ENCODE measurements at places on chromosomes 5 and 9.
A peak's percentile ranks its signal among the peaks of the same experiment; 100 is the strongest.

GRCh38 chr9:98573749-98574278 is 134.9 kb downstream of the GABBR2 start:
- DNase-seq: no peak

GRCh38 chr9:82558855-82559630 is 503.9 kb downstream of the RASEF start:
- no peak for DNase-seq

- no peak for DNase-seq
Measured at GRCh38 chr9:94101162-94101853, 17.0 kb downstream of the PTPDC1 start.

GRCh38 chr5:180179442-180180420 is 29.3 kb downstream of the RASGEF1C start:
- DNase-seq: no peak

DNA sequence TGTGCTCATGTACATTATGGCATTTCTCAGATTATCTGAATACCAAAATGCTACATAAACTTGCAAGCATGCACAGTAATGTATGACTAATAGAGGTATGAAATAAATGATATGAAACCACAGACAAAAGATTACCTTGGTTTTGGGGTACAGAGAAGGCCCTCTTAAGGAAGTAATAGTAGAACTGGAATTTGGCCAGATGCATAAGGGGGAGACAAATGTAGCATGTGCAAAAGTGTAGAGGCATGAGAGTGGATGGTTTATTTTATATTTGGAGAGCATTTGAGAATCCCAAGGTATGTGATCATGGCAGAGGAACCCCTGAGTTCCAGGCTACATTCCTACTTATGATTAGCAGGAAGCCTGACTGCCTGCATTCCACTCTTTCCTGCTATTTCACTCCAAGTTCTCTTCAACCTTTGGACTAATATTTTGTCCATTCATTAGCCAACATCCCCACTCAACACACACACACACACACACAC is 74.2 kb downstream of the MAMDC2 start:
- no peak for DNase-seq

GRCh38 chr5:72525816-72526215 is 18.6 kb upstream of the ZNF366 start:
- DNase-seq: no peak

DNA sequence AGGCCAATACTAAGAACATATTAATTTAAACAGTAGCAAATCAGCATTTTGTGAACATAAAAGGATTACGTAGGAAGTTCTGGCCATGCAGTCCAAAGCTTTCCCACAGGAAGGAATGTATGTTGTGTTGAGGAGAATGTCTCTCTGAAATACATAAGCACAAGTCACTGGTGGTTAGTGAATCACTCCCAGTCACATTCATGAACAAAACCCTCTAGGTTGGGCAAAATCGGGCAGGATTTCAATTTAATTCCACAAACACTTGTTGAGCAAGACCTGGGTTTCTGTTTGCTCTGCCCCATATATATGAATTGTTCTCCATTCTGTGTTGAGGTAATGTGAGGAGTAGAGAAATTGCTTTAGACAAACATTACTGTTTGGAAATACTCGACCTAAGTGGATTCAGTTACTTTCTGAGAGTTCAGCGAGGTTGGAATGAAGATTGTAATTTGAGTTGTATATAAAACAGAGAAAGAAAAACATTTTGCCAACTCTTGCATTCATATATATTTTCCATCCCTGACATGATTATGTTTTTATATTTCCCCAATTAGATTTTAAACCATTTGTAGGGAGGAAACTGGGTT is 127.6 kb upstream of the RPS23 start:
- no peak for DNase-seq

GRCh38 chr5:147072622-147073021 is 162.2 kb upstream of the STK32A start:
- no peak for DNase-seq

DNA sequence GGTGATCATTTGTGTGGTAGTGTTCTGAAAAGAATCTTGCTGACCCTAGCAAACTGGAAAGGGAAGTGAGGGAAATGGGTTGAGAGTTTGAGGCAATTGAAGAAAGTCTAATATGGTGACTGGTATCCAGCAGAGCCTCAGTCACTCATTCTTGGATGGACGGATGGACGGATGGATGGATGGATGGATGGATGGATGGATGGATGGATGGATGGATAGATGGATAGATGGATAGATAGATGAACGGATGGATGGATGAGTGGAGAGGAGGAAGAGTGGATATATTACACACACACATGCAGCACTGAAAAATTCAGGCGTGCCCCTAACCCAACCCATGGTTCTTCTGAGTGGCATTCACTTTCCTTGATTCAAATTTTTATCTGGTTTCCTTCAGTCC is 277.6 kb downstream of the EBF1 start:
- DNase-seq: no peak

- no peak for DNase-seq
Measured at GRCh38 chr5:133828722-133829121, 139.7 kb downstream of the C5orf15 start.

DNA sequence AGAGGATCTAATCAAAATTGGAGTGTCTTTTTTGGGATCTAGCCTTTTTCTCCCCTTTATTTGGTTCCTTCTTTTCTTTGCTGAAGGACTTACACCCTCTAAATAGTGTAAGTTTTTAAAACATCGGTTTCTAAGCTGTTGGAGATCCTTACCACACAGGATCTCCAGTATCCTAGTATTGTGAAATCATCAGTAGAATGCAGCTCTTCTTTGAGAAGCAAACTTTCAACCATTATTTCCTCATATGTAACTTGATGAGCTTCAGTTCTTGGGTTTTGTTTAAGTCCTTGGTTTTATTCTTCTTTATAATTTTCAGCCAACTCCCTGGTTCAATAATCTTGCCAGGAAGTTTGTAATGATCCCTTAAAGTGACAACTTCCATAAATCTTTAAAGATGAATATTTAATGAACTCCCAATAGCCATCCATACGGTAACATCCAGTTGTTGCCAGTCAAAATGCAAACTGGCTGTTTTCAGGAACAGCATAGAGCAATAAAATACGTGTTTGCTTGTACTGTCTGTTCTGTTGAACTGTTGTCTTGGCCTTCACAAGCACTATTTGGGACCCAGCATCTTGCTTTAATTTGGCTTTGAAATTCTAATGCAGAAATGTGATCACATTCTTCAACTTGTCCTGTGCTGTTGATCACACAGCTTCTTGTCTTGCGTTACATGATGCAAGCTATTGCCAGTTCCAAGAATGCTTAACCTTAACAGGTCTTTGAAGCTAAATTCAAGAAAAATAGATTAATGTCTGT is 34.8 kb upstream of the TTC23L start:
- no peak for DNase-seq

GRCh38 chr9:119224431-119224830 is 144.8 kb downstream of the BRINP1 start:
- DNase-seq: no peak

DNA sequence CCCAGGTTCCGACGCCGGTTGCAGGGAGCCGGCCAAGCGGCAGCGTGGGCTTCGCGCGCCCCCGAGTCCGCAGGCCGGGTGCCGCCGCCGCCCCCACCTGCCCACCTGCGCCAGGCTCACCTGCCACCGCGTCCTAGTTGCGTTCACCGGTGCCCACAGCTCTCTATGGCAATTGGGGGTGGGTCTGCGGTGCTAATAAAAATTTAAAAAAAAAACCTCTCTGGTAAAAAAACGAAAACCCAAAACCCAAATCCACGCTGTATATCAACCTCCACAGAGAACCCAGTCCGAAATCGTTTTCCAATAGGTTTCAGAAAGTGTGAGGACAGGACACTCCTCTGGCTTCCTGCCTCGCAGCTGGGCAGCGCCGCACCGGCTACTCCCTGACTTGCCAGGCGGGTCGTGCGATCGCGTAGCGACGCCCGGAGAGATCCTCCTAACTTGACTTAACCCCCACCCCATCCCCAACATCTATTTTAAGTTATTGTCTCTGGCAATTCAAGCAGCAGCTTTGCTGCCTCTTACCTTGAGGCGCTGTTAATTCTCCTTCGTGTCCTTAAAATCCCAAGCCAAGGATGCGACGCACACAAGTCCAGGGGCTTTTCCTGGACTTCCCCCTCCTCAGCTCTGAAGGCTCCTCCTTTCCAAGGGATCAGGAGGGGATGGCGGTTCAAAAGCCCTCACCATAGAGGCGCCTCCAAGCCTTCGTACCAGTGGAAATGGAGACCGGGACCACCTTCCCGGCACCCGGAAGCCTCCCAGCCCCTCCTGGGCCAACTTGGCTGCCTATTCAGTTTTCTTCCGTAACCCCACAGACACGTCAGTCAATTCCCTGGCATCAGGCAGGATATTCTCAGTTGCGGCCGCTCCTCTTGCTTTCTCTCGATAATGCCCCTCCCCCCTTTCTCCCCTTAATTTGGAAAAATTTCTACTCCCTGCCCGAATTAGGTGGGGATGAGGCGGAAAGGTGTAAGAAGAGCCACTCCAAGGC is 1639.4 kb upstream of the C9orf72 start:
- DNase-seq: no peak

DNA sequence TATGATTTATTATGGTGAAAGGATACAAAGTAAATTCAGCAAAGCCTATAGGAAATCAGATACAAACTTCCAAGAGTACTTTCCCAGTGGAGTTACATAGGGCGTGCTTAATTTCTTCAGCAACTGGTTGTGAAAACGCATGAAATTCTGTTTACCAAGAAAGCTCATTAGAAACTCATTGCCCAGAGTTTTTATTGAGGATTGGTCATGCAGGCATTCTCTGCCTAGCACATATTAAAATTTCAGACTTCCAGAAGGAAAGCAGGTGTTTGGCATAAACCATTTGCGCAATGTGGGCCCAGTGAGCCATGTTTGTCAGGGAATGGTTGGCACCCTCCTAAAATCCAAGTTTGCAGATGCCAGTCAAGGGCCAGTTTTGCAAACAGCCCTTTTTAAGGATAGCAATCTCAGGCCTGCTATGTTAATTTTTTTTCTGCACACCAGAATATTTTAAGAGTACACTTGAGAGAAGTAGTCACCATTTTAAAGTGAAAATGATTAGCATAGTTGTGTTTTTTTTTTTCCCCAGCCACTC is 311.1 kb upstream of the CHD1 start:
- no peak for DNase-seq

- no peak for DNase-seq
Measured at GRCh38 chr5:6545770-6546690, 86.8 kb downstream of the NSUN2 start.

- no peak for DNase-seq
Measured at GRCh38 chr9:107036367-107036766, 173.4 kb downstream of the ZNF462 start.

DNA sequence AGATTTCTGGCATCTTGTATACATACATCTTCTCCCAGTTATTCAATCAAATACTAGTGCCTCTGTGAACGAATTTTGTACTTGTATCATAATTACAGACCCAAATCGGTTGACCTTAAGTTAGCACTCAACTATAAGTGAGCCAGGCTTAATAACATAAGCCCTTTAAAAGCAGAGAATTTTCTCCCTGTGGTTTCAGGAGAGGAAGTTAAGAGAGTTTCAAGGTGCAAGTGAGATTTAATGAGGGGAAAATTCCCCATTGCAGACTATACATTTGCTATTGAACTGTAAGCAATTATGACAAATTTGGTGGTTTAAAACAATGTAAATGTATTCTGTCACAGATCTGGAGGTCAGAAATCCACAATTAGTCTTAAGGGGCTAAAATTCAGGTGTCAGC is 261.9 kb upstream of the NREP start:
- DNase-seq: no peak

GRCh38 chr9:91177081-91177480 is 184.6 kb downstream of the AUH start:
- DNase-seq: peak; percentile 59

DNA sequence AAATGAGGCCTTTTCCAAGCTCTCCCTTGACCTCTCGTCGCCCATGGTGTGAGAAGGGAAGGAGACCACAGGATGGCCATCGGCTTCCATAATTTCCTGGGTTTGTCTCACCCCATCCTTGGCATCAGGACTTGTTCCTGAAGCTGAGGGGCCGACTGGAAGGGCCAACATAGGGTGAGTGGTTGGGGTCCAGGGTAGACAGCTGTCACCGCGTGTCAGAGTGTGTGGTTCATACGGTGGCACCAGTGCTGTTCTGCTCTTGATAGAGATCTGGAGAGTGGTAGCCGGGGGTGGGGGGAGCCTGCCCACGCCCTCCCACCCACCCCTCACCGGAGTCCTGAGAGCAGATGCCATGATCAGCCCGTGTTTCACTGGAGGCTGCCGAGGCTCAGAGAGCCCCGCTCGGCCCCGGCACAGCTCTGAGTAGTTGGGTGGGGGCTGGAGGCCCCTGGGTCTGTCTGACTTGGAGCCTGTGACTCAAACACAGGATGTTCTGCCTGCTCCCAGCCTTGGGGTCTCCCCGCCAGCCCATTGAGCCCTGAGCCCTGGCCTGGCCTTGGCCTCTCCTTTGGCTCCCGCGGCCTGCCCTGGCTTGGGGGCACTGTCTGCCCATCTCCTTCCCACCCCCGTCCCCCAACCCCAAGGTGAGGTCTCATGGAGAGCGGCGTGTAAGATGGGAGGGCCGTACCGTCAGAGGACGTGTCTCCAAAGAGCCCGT is 53.1 kb upstream of the IER5L start:
- no peak for DNase-seq

DNA sequence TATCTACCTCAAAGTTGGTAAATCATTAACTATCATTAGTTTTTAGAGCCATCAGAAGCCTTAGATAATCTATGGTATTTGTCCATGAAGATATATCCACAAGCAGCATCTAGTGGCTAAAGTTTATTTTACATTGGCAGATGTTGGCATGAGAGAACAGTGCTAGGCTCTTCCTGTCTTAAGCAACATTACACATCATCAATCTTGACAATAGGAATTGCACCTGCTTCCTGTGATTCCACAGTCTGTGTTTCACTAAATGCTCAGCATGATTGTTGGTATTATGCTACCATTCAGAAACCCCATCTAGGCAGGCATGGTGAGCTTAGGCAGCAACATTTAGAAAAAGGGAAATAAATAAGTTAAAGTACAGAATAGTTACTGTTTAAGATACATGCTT is 246.6 kb downstream of the SLCO4C1 start:
- no peak for DNase-seq

DNA sequence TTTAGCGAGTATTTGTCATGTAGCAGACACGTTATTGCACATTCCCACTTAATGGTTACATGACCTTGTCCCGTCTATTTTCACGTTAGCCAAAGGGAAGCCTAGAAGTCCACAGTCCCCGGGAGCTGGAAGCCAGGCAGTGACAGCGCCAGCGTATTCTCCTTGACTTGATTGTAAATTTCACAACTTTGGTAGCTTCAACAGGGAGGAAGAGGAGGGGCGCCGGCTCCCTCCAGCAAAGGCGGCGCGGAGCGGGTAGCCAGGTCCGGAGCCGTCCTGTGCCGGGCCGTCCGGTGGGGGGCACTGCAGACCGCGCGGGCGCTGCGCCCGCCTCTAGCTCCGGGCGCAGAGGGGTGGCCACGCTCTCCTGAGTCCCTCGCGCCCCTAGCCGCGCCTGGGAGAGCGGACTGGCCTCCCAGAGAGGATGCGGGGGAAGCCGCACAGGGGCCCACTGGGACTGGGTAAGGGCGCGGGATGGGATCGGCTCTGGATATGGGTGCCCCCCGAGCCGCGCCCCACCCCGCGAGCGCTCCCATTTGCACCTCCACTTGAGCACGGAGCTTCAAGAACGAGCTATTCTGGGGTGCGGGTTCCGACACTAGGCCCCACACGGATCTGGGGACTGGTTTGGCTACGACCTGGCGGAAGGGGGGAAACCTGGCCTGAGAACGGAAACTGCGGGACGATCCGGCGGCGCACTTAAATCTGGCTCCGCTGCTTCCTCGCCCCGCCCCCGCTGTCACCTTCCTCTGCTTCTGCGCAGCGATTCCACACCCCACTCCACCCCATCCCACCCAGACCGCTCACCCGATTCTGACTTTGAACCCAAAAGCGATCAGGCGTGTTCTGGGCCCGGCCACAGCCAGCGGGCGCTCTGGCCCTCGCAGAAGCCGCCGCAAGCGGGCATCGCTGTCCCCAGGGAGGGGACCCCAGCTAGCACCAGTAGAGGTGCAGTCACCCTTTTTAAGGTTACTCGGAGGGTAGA is 23.8 kb downstream of the KLF4 start:
- peak; percentile 59 for DNase-seq

Data from activated CD8-positive, alpha-beta memory T cell treated with anti-CD3 and anti-CD28 coated beads for 24 hours (primary cell).